Tracheal epithelial cell (primary cell): ENCODE measurements at places on chromosomes 4 and X. TPM values are rescaled to one million over a fixed set of nuclear protein-coding genes. Genes with fewer than 3 reads are reported as not detected.

The RBM46 gene
- total RNA-seq = under 0.01 and 0.43 TPM in 2 replicates

The ETDA gene
- total RNA-seq = not detected in 2 replicates

The FGF2 gene
- 6.0 and 8.0 TPM in 2 replicates for total RNA-seq

The ZNF827 gene
- 2.8 and 8.2 TPM in 2 replicates for total RNA-seq

The NEIL3 gene
- 1.3 and 2.2 TPM in 2 replicates for total RNA-seq

The NPY1R gene
- total RNA-seq = 0.96 TPM in 1 of 2 replicates, not detected in the other

The MUC7 gene
- total RNA-seq = not detected in 2 replicates

The HSD17B13 gene
- not detected in 2 replicates for total RNA-seq

The TMEM35A gene
- total RNA-seq = not detected in 2 replicates

The PLP1 gene
- not detected in 2 replicates for total RNA-seq

The AKAP17A gene
- total RNA-seq = 19.6 and 28.2 TPM in 2 replicates

The KIAA1210 gene
- total RNA-seq = not detected in 2 replicates

The RASSF6 gene
- total RNA-seq = 3.9 and 7.9 TPM in 2 replicates

The AMBN gene
- not detected in 2 replicates for total RNA-seq

The ADH1C gene
- not detected in 2 replicates for total RNA-seq

The NAT8L gene
- total RNA-seq = 0.24 TPM in 1 of 2 replicates, not detected in the other

The PHOX2B gene
- not detected in 2 replicates for total RNA-seq

The ARMCX4 gene
- 0.43 and 0.72 TPM in 2 replicates for total RNA-seq

The SPANXN2 gene
- not detected in 2 replicates for total RNA-seq

The FATE1 gene
- not detected in 2 replicates for total RNA-seq

The TLR10 gene
- under 0.01 TPM in 1 of 2 replicates, not detected in the other for total RNA-seq

The FGFR3 gene
- 55.4 and 118 TPM in 2 replicates for total RNA-seq

The P2RY8 gene
- total RNA-seq = not detected in 2 replicates

The SSX4 gene
- not detected in 2 replicates for total RNA-seq

The NEUROG2 gene
- total RNA-seq = not detected in 2 replicates
